ENCODE measurements at places on chromosomes 16 and 17. TPM values are rescaled to one million over a fixed set of nuclear protein-coding genes. Genes with fewer than 3 reads are reported as not detected.
A peak's percentile ranks its signal among the peaks of the same experiment; 100 is the strongest.

GRCh38 chr17:61567045-61567802, 23.8 kb downstream of the NACA2 start:
- DNase-seq: no peak
- H3K4me3 ChIP-seq: no peak overlapping the region
- H3K27me3 ChIP-seq: no peaks in the 10 kb centered on the region
- no peak overlapping the region for H3K27ac ChIP-seq
- no peaks in the 10 kb centered on the region for H3K4me1 ChIP-seq
- H3K36me3 ChIP-seq: no peaks in the 10 kb centered on the region

GRCh38 chr17:73710095-73710592, 65.9 kb upstream of the SDK2 start:
- no peak overlapping the region for H3K4me3 ChIP-seq
- no peak overlapping the region for H3K27ac ChIP-seq
- peaks cover 15% of the 10 kb centered on the region for H3K4me1 ChIP-seq
- peak; percentile 59 for DNase-seq

ADAP2 gene
- total RNA-seq: 1.1 TPM

DNA sequence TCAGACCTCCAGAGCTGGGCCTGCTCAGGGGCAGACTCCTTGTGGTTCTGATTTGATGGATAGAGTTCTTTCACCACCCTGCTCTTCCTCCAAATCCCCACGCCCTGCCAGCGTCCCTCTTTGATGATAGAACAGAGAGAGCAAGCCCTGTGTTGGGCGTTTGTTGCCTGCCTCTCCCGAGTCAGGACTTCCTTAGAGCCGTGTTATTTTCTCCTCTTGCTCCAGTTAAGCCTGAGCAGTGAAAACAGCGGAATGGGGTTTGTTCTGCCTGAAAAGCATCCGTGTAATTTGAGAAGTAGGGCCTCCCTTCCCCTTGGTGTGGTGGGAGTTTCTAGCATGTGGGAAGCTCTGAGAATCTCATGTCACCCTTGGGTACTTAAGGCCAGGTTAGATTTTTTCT, 22.1 kb downstream of the TMEM94 start:
- no peak for DNase-seq
- H3K27ac ChIP-seq: no peak overlapping the region
- no peak overlapping the region for H3K4me3 ChIP-seq
- H3K4me1 ChIP-seq: no peaks in the 10 kb centered on the region
- no peaks in the 10 kb centered on the region for H3K27me3 ChIP-seq
- peaks cover 19% of the 10 kb centered on the region for H3K36me3 ChIP-seq
